Muscle of arm (tissue), 14 donors: ENCODE measurements at places on chromosomes 2 and 18. TPM values are rescaled to one million over a fixed set of nuclear protein-coding genes. Genes with fewer than 3 reads are reported as not detected.

- DNase-seq: no peak
Observed at GRCh38 chr2:68414876-68415275, 49.8 kb downstream of the PLEK start.

- no peak for DNase-seq
Observed at GRCh38 chr2:109384308-109385271, 229.2 kb downstream of the SEPTIN10 start.

- DNase-seq: no peak
Observed at GRCh38 chr2:69966496-69966895, 5.1 kb upstream of the ASPRV1 start.

DNA sequence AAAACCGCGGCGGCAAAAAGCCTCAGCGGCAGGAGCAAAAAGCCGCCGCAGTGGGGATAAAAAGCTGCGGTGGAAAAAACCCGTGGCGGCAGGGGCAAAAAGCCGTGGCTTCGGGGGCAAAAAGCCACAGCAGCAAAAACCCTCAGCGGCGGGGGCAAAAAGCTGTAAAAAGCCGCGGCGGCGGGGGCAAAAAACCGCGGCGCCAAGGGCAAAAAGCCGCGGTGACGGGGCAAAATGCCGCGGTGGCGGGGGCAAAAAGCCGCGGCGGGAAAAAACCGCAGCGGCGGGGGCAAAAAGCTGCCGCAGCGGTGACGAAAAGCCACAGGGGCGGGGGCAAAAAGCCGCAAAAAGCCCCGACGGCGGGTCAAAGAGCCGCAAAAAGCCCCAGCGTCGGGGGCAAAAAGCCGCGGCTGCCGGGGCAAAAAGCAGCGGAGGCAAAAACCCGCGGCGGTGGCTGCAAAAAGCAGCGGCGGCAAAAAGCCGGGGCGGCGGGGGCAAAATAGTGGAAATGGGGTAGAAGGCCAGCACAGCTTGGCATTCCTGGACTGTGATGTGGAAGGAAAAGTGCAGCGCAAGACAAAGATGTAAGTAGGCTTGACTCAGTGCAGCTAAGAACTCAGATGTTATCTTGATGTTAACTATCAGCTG is 151.8 kb downstream of the ANKRD30BL start:
- no peak for DNase-seq

The MSGN1 gene
- polyA plus RNA-seq: 1.1 TPM

The TRIM43 gene
- not detected for polyA plus RNA-seq
